Fibroblast of skin of left biceps (primary cell): ENCODE measurements at places on chromosomes 5 and 9.
A peak's percentile ranks its signal among the peaks of the same experiment; 100 is the strongest.

GRCh38 chr9:38195737-38196161 lies 126.7 kb upstream of the SHB start:
- no peak for DNase-seq

DNA sequence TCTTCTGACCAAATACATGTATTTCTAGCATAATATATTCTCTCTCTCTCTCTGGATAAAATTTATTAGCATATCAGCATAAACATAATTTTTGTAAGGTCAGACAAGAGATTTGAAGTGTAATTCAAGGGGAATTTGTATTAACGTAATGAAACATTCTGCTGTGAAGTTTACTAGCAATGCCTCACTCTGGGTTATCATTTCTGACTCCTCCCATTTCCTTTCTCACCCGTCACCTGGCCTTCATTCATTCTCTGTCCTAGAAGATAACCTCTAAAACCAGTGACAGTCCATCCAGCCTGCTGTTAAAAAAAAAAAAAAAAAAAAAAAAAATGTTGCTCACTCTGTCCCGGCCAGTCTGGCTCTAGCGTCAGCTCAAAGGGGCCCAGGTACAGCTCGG lies 27.1 kb downstream of the GRAMD2B start:
- DNase-seq = no peak

DNA sequence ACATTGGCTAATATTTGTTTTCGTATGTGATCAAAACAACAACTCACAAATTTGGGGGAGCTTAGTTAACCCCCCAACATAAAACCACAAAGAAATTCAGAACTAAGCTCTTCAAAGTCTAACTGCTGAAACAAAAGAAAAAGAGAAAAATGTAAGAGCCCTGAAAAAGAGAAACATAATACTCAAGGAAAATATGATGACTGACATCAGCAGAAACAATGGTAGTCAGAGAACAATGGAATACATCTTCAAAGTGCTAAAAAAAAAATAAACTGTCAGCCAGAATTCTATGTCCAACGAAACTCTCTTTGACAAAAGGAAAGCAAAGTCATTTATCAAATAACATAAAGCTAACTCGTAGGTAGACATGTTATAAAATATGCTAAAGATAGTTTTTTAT lies 566.3 kb upstream of the GRAMD2B start:
- no peak for DNase-seq

GRCh38 chr9:96784021-96784420 lies 6.1 kb upstream of the ZNF510 start:
- no peak for DNase-seq

DNA sequence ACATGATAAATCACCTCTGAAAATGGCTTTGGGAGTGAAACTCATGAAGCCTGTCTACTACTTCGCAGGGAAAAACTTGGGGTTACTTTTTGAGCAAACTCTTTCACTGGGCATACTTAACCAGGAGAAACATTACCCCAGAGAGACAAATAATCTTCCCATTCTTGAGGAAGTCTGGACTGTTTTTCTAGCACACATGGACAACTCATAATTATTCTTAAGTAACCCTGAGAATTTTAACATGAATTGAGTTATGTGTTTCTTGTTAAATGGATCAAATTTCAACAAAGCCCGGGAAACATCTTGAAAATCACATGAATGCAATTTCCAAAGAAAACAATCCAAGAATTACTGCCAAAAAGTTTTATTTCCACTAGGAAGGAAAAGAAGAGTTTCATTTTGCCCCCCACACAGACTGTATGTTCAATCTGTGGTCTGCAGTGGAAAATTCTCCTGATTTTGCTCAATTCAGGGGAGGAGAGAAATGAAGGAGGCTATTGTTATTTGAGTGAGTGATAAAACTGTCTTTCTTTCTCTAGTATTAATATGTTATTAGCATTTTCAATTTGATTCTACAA lies 564.8 kb upstream of the CLINT1 start:
- peak; percentile 67 for DNase-seq

DNA sequence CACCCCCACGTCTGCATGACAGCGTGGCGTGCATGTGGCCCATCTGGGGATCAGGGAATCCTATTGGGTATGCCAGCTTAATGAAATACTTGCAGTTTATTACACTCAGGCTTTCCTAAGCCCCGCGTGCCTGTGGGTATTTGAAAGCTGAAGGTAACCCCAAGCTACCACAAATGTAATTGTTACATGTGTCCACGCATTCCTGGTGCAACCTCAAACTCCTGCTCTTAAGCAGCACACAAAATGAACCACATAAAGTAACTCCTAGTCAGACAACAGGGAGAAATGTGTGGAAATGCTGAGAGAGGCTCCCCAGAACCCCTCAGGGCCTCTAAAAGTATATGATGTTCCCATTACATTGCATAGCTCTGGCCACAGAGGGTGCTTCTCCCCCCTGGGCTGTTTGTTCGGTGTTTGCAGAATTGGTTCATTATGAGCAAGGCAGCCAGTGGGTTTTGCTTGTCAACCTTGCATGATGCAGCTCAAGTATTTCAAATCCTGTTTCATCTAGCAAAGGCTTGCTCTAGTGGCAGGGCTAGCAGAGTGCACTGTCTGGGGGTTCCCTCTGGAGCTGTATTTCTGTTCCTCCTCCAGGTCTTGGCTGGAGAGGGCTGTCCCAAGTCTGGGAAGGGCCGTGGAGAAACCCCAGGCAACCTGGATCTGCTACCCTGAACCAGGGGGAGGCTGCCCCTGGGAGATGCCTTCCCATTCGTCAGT lies 1.8 kb upstream of the DCANP1 start:
- no peak for DNase-seq

- DNase-seq = no peak
These were observed 98.4 kb upstream of the GNAQ start for GRCh38 chr9:78130004-78130403.

DNA sequence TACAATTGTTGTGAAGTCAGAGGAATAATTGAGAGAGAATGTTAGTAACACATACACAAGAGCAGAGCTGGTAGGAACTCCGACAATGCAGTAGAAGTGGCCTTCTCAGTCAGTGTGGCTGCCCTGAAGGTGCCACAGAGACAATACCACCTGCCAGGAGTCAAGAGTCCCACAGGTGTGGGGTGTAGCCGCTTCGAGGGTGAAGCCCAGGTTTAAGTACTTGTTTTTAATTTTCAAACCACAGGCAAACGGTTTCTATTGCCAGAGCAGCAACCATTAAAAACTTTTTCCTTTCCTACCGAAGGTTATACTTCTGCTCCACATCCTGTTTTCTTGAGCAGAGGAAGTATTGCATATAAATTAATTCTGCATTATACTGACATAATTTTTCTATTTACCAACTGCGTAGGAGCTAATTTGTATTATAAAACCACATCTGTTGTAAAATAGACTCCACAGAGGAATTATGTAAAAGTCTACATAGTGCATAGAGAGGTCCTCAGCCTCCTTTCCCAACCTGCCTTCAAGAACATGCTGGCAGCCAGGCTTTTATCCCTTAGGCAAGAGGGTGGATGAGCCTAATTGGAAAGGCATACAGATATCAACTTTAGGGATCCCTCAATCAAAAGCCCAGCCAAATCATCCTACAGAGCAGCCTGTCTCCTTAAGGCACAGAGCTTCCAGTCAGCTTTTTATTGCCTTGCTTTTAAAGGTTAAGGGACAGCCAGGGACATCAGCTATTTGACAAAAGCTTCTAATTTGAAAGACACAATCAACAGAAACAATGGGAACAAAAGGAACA lies 12.9 kb upstream of the ACTBL2 start:
- no peak for DNase-seq

- no peak for DNase-seq
These were observed 51.1 kb downstream of the ABHD17B start for GRCh38 chr9:71859939-71860338.

DNA sequence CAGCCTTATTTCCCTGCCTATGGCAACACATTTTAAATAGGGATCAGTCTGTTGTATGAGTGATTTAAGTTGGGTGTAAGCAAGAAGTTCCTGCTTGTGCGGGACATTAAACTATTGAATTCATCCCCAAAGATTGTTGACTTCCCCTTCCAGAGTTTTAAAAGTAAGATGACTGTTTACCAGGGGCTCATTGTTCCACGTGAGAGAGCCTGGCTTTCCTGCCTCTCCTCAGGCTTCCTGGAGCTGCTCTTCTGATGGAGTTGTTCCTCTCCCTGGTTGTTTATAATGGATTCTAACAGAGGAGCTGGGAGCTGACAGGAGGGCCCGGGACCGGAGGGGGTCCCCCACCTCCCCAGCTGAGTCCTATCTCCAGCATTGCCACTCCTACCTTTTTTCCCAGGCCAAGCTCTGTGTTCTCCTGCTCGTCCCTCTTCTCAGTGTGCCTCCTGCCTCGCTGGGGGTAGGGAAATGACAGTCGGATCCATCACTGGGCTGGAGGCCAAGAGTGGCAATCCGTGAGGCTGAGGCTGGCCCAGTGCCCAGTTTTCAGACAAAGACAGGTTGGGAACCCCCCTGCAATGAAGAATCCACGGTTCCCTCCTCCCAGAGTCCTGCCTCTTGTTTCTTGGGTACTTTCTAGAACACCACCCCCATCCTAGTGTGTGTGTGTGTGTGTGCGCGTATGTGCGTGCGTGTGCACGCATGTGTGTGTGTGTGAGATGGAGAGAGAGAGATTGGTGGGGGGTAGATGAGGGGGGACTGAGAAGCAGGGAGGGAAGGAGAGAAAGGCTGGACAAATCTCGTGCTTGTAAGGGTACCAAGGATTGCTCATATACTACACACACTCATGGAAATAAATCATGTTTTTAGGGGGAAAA lies 123.7 kb upstream of the NFIB start:
- no peak for DNase-seq

DNA sequence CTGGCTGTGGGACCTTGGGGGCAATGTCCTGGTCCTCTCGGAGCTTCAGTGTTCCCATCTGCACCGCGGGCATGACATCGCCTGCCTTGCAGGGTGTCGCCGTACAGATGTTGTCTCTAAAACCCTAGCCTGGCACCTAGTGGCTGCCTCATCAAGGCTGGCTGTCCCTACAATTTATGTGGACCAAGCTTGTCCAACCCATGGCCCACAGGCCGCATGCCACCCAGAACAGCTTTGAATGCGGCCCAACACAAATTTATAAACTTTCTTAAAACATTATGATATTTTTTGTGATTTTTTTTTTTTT lies 18.3 kb upstream of the ASS1 start:
- DNase-seq = no peak

DNA sequence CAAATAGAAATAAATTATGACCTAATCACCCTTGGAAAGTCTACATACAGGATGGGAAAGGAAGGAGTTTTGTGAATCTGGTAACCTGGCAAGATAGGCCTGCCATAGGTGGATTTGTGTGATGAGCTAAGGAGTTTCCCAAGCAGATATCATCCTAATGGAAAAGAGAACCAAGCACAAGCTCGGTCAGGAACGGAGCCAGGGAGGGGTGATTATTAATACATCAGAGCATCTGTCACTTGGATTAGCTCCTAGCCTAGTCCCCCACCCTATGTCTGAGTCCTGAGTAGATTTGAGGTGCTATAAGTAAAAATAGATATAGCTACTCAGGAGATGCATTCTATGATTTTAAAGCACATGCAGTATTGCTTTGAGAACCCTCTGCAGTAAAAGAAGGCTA lies 57.3 kb upstream of the SMARCA2 start:
- no peak for DNase-seq
